ENCODE measurements at places on chromosomes 16 and 17.

DNA sequence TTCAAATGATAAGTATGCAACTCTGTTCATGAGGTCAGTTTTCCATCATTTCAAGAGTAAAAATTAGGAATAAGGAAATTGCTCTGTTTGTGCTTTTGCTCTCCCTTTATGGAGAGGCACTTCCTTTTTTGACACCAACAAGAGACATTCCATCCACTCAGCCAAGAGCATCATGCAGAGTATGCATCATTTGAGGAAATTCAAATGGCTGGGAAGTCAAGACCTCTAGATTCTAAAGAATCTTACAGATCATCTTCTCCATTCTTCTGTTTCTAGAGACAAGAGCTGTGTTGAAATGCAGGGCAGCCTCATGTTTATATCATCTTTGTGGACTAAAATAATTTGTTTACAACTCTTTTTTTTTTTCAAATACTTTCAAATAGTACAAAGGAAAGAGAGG lies 669.4 kb downstream of the CDH11 start:
- no peak for DNase-seq

DNA sequence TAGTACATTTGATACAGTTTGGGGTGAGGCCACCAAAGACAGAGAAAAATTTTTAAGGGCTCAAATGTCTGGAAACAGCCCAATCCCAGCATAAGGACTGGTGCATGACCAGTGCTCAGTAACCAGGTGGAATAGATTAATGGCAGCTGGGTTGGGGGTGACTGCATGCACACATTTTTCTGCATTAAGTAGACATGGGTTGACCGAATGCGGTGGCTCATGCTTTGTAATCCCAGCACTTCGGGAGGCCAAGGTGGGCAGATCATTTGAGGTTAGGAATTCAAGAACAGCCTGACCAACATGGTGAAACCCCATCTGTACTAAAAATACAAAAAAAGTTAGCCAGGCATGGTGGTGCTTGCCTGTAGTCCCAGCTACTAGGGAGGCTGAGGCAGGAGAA lies 121.1 kb upstream of the HSBP1 start:
- no peak for DNase-seq

- no peak for DNase-seq
Observed at GRCh38 chr16:65113441-65113840, 8.4 kb downstream of the CDH11 start.

GRCh38 chr16:17269439-17269838 lies 201.3 kb downstream of the XYLT1 start:
- DNase-seq, result no peak

DNA sequence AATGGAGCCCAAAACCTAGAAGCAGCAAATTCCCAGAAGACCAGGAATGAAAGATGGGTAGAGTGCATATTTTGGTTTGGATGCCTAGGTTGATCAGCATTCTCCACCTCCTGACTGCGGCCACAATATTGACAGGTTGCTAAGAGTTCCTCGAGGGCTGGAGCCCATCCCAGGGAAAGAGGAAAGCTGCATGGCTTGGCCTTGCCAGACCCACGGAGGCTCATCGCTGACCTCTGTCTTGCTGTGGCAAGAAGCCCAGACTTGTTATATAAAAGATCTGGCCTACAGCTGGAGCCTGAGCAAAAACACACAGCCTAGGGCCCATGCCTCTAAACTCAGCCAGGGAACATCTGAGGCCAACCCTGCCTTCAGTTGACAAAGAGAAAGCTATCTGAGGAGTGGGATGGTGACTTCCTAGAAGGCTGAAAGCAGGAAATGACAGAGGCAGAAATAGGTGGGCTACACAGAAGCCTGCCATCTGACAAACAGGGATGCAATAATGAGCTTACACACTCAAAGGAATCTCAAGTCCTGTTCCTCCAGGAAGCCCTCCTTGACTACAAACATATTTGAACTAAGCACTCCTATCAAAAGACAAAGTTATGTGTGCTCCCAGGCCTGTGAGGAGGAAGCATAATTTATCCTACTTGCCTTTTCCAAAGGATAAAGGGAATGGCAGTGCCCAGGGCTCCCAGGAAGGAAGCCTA lies 22.5 kb upstream of the SLC35B1 start:
- DNase-seq, result no peak
